Adrenal gland (tissue), 19 donors: ENCODE measurements at places on chromosomes 13 and 19. TPM values are rescaled to one million over a fixed set of nuclear protein-coding genes. Genes with fewer than 3 reads are reported as not detected.

The ICAM3 gene
- 3.7 TPM for total RNA-seq

- H3K27me3 ChIP-seq = no peaks in the 10 kb centered on the region
- H3K36me3 ChIP-seq = no peaks in the 10 kb centered on the region
- H3K27ac ChIP-seq = peak overlapping the region; percentile 23
Measured at GRCh38 chr13:78022164-78022877, 103.7 kb upstream of the EDNRB start.

- no peak overlapping the region for H3K4me3 ChIP-seq
- no peaks in the 10 kb centered on the region for H3K27me3 ChIP-seq
- H3K27ac ChIP-seq = no peak overlapping the region
- peaks cover 45% of the 10 kb centered on the region for H3K36me3 ChIP-seq
- H3K4me1 ChIP-seq = peaks cover 9% of the 10 kb centered on the region
- DNase-seq = no peak
Measured at GRCh38 chr19:49887037-49887664, 9.5 kb downstream of the IL4I1 start.

DNA sequence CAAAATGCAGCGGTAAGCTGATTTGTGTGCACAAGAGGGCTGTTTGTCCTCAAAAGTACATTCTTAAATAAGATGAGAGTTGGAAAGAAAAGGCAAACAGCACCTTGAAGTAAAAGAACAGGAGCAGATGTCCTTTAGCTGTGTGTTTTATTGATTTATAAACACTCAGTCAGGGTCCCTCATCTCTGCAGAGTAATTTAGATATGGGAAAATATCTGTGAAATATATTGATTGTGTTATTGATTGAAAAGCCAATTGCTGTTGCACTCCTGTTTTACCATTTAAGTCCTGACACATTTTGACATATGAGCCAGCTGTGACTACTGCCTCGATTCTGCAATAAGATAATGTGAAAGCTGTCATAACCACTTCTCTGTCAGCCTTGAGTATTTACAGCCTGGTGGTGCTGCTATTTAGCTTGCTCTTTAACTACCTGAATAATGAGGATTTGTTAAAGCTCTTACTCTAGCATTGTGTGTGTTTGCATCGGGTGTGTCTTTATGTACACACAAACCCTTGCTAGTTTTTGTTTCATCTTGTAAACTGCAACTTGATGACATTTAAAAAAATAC, 550.1 kb downstream of the DACH1 start:
- H3K27me3 ChIP-seq = no peaks in the 10 kb centered on the region
- H3K4me1 ChIP-seq = no peaks in the 10 kb centered on the region
- no peak overlapping the region for H3K27ac ChIP-seq
- no peaks in the 10 kb centered on the region for H3K36me3 ChIP-seq
- no peak for DNase-seq
